CD14-positive monocyte (primary cell): ENCODE measurements at places on chromosomes 7 and 10.

DNA sequence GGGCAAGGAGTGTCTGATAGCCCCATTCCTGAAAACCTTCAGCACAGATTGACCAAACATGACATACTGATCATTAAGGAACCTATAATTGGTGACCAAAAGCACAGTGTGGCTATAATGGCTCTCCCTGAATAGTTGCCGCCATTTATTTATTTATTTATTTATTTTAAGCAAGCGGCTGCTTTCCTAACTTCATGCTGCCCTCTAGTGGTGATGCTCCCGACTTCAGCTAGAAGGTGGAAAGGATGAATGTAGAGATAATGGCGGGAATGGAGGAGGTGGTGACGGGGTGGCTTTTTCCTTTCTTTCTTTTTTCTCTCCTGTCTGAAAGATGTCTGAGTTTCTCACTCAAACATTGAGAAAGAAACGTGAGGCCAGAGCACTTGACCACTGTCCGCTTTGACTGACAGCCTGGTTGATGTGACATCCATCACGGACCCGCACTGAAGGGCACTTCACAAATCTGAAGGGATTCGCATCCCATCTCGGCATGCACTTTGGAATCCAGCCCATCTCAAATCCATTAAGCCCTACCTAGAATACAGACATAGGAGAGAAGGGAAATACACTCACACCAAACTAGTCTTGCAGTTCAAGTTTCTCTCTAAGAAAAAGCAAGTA, 1090.1 kb downstream of the KCNMA1 start:
- peak; percentile 45 for DNase-seq

DNA sequence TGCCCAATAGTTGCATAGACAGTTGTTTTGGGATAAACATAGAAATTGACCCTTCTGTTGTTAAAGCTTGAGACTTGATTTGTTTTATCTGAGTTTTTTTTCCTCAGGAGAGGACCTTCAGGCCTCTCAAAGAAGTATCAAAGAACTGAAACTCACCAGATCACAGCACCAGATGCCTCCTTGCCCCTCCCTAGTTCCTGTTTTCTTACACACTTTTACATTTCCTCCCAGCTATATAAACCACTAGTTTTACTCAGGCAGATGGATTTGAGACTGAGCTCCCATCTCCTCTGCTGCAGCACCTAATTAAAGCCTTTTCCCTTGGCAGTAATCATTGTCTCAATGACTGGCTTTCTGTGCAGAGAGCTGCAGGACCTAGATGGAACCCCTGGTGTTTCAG, 150.6 kb upstream of the NRG3 start:
- no peak for DNase-seq

GRCh38 chr7:70637726-70638125, 494.2 kb upstream of the GALNT17 start:
- no peak for DNase-seq

DNA sequence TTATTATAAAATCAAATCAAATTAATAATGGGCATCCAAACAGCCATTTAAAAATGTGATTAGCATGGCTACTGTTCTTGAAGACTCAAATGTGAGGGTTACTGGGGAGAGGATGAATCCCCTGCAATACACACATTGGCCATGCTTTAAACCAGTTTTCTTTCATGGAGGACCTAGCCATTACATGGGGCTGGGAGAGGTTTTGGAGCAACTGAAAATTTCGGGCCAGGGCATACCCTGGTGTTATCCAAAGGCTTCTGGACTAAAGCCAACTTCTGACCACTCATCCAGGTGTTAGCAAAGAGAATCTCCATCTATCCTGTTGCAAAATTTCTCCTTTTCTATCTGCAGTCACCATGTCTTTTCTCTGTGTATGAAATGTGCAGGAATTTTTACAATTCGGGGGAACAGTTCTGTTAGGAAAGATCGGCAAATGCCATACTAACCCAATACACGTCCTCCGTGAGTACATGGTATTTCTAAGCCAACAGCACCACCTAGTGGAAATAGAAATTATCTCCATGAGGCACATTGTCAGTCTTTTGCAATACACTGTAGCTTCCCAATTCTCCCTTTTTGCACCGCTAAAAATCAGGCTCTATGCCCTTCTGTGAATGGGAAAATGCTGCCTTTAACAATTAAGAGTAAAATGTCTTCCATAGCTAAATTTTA, 47.0 kb upstream of the ZNF107 start:
- DNase-seq = peak; percentile 1
